ENCODE measurements at places on chromosomes 6 and 20.

GRCh38 chr20:46549188-46549972, 1.1 kb downstream of the OCSTAMP start:
- H3K4me1 ChIP-seq, result peaks cover 38% of the 10 kb centered on the region
- H3K27me3 ChIP-seq, result no peaks in the 10 kb centered on the region
- no peak overlapping the region for H3K27ac ChIP-seq

DNA sequence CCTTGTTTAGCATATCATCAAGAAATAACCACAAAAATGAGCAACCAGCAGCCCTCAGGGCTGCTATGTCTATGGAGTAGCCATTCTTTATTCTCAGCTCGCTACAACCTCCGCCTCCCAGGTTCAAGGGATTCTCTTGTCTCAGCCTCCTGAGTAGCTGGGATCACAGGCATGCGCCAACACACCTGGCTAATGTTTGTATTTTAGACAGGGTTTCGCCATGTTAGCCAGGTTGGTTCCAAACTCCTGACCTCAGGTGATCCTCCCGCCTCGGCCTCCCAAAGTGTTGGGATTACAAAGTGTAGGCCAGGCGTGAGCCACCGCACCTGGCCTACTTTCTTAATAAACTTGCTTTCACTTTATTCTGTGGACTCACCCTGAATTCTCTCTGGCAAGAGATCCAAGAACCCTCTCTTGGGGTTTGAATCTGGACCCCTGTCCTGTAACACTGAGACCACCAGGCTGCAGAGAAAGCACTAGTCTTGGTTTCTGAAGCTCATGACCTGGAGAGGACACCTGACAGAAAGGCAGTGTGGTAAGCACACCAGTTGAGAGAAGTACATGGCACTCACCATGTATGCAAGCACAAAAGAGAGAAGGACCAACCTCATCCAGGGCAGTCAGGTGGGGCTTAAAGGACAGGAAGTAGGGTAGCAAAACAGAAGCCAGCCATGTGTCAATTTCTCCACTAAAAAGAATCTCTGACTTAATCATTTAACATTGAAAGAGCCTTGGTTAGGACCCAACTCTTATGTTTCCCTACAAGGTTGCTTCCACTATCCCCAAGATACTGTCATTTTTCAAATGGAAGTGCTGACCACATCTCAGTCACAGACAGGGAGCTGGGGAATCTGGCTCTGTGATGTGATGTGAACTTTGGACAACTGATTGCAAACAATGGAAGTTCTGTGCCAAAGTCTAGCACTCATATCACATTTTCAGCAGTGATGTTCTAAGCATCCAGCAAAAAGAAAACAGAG, 97.4 kb upstream of the DST start:
- H3K36me3 ChIP-seq, result no peaks in the 10 kb centered on the region
- H3K4me1 ChIP-seq, result no peaks in the 10 kb centered on the region
- H3K27ac ChIP-seq, result no peak overlapping the region

DNA sequence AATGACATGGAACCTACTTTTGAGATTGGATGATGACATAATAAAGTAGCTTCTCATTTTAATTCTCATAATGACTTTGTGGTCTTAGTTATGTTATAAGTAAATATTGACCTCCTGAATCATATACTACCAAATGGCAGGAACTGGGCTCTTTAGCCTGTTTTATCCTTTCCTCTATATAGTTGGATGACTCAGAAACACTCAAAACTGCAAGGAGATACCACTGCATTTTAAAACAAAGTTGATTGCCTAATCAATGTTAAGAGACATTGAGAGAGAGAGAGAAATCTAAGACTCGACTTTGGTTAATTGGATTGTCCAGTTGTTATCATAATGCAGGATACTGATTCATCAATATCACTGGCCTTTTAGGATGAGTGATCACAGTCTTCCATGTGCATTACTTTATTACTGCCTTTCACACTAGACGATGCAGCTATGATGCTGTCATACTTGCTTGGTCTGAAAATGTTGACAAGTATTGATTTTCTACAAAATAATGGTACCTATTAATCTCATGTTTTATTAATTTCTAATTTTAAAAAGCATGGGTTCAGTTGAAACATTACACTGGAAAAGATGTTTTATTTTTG, 320.0 kb downstream of the NKAIN2 start:
- no peak overlapping the region for H3K27ac ChIP-seq
- H3K27me3 ChIP-seq, result no peaks in the 10 kb centered on the region
- DNase-seq, result no peak
- H3K36me3 ChIP-seq, result no peaks in the 10 kb centered on the region

DNA sequence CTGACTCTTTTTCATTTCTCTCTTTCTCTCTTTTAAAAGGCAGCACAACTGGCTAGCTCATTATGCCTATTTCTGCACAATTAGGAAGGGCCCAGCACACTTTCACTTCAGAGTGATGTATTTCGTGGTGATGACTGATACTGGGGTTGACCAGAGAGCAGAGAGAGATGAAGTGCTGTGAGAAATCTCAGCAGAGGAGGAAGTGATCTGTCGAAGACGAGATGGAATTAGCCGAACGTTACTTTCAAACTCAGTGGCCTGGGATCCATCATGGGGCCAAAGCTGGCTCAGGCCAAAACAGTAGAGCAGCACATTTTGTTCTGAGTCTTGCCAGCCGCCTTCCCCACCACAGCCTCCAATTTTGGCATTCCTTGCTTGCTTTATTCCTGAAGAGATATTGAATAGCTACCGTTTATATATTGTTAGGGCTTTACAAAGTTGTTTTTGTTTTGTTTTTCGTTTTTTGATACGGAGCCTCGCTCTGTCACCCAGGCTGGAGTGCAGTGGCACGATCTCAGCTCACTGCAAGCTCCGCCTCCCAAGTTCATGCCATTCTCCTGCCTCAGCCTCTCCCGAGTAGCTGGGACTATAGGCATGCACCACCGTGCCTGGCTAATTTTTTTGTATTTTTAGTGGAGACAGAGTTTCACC, 213.2 kb upstream of the ECI2 start:
- H3K27me3 ChIP-seq, result peaks cover 2% of the 10 kb centered on the region
- H3K36me3 ChIP-seq, result no peaks in the 10 kb centered on the region
- DNase-seq, result no peak
- H3K4me3 ChIP-seq, result no peak overlapping the region
- no peak overlapping the region for H3K27ac ChIP-seq

GRCh38 chr6:46933751-46934150, 12.0 kb upstream of the ADGRF5 start:
- H3K4me3 ChIP-seq, result no peak overlapping the region
- no peak overlapping the region for H3K27ac ChIP-seq
- no peak for DNase-seq

DNA sequence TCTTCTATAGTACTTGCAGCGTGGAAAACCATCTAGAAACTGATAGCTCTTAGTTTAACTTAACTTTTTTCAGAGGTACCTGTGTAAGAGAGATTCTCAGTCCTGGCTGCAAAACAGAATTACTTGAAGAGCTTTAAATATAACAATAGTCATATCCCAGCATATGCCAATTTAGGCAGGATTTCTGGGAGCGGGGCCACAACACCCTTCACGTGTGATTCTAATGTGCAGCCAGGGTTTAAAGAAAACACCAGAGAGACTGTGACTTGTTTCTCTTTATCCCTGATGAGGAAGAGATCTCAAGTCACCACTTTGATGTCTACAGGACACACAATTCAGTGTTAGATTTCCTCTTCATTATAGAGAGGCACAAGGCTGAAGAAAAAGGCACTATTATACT, 103.7 kb downstream of the PDSS2 start:
- DNase-seq, result no peak
- H3K27ac ChIP-seq, result no peak overlapping the region
- H3K36me3 ChIP-seq, result peaks cover 2% of the 10 kb centered on the region
- no peaks in the 10 kb centered on the region for H3K4me1 ChIP-seq
- H3K27me3 ChIP-seq, result no peaks in the 10 kb centered on the region

- H3K36me3 ChIP-seq, result peaks cover 54% of the 10 kb centered on the region
- DNase-seq, result no peak
- no peaks in the 10 kb centered on the region for H3K27me3 ChIP-seq
- no peaks in the 10 kb centered on the region for H3K4me1 ChIP-seq
- H3K27ac ChIP-seq, result peak overlapping the region; percentile 13
These were observed 27.8 kb downstream of the CMTR1 start for GRCh38 chr6:37460805-37461204.

GRCh38 chr6:90458353-90459224, 128.3 kb downstream of the MAP3K7 start:
- H3K27ac ChIP-seq, result peak overlapping the region; percentile 94
- H3K36me3 ChIP-seq, result no peaks in the 10 kb centered on the region

- no peaks in the 10 kb centered on the region for H3K4me1 ChIP-seq
- H3K4me3 ChIP-seq, result no peak overlapping the region
- H3K27ac ChIP-seq, result no peak overlapping the region
- peaks cover 2% of the 10 kb centered on the region for H3K27me3 ChIP-seq
- no peaks in the 10 kb centered on the region for H3K36me3 ChIP-seq
These were observed 25.8 kb downstream of the EPB41L1 start for GRCh38 chr20:36180323-36180722.

- peaks cover 16% of the 10 kb centered on the region for H3K4me1 ChIP-seq
- peaks cover 48% of the 10 kb centered on the region for H3K36me3 ChIP-seq
- H3K27me3 ChIP-seq, result no peaks in the 10 kb centered on the region
These were observed 18.9 kb downstream of the WRNIP1 start for GRCh38 chr6:2784061-2784460.

DNA sequence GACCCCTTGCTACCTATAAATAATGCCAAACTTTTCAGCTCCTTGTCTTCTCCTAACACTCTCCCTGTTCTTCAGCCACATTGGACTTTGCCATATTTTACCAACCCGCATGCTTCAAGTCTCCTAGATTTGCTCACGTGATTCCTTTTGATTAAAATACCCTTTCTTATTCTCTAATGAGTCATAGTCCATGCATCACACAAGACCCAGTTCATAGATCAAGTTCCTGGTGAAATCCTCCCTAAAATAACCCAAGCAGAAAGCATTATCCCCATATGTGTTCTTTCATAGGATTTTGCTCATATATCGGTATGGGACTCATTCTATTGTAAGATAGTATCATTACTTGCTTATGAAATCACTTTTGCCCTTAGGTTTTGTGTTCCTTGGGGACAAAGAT, 108.9 kb upstream of the STXBP5 start:
- no peaks in the 10 kb centered on the region for H3K4me1 ChIP-seq
- H3K4me3 ChIP-seq, result no peak overlapping the region
- H3K36me3 ChIP-seq, result no peaks in the 10 kb centered on the region
- DNase-seq, result no peak
- H3K27me3 ChIP-seq, result peaks cover 1% of the 10 kb centered on the region

DNA sequence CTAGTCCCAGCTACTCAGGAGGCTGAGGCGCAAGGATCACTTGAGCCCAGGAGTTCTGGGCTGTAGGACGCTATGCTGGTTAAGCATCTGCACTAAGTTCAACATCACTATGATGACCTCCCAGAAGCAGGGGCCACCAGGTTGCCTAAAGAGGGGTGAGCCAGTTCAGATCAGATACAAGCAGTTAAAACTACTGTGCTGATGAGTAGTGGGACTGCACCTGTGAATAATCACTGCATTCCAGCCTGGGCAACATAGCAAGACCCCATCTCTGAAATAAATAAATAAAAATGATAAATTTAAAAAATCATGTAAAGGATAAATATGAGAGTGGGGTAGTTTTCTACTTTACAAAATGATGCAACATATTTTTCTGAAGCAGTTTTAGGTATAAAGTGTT, 106.5 kb downstream of the TMEM170B start:
- H3K27me3 ChIP-seq, result peaks cover 1% of the 10 kb centered on the region
- H3K4me1 ChIP-seq, result no peaks in the 10 kb centered on the region
- no peak overlapping the region for H3K4me3 ChIP-seq
- no peak for DNase-seq
- H3K36me3 ChIP-seq, result no peaks in the 10 kb centered on the region
- no peak overlapping the region for H3K27ac ChIP-seq

- no peak for DNase-seq
- no peaks in the 10 kb centered on the region for H3K27me3 ChIP-seq
- H3K27ac ChIP-seq, result no peak overlapping the region
- peaks cover 30% of the 10 kb centered on the region for H3K36me3 ChIP-seq
- no peak overlapping the region for H3K4me3 ChIP-seq
These were observed 6.3 kb downstream of the ZMYND8 start for GRCh38 chr20:47350181-47350550.

DNA sequence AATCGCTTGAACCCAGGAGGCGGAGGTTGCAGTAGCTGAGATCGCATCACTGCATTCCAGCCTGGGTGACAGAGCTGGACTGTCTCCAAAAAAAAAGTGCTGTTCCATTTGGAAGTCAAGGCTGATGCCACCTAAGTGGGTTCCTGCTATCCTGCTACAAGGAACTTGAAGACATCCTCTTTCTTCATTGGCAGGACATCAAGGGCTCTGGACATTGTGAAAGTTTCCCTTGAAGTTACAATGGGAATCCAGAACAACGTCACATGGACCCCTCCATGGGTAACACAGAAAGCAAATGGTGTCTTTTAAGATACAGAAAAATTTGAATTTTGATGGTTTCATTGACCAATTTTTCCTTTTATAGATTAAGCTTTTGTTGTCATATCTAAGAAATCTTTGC, 15.5 kb upstream of the ITCH start:
- DNase-seq, result no peak
- H3K27ac ChIP-seq, result no peak overlapping the region
- peaks cover 7% of the 10 kb centered on the region for H3K4me1 ChIP-seq
- H3K4me3 ChIP-seq, result no peak overlapping the region
- no peaks in the 10 kb centered on the region for H3K27me3 ChIP-seq
- H3K36me3 ChIP-seq, result no peaks in the 10 kb centered on the region

GRCh38 chr20:59604741-59605600, 631 bp downstream of the PHACTR3 start:
- no peaks in the 10 kb centered on the region for H3K4me1 ChIP-seq
- no peak for DNase-seq
- H3K27me3 ChIP-seq, result peaks cover 59% of the 10 kb centered on the region
- H3K4me3 ChIP-seq, result no peak overlapping the region

DNA sequence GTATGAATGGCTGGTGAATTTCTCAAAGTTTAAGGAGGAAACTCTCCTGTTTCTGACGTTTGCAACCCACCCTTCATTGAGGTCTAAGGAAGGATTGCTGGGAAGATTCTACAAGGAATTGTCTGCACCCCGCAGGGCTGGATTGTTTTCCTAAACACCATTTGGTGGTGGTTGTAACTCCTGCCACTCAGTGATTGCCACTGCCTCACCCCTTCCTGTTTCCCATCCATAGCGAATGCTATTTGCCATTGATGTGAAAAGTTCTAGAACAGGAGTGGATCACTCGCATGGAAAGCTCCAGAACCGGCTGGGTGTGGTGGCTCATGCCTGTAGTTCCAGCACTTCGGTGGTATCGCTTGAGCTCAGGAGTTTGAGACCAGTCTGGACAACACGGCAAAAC, 8.7 kb upstream of the DSP start:
- H3K4me1 ChIP-seq, result no peaks in the 10 kb centered on the region
- no peaks in the 10 kb centered on the region for H3K36me3 ChIP-seq
- no peak for DNase-seq
- H3K27me3 ChIP-seq, result peaks cover 38% of the 10 kb centered on the region
- H3K4me3 ChIP-seq, result no peak overlapping the region

- DNase-seq, result no peak
- H3K4me1 ChIP-seq, result peaks cover 6% of the 10 kb centered on the region
- H3K27me3 ChIP-seq, result no peaks in the 10 kb centered on the region
- H3K36me3 ChIP-seq, result no peaks in the 10 kb centered on the region
- no peak overlapping the region for H3K4me3 ChIP-seq
These were observed 456.2 kb downstream of the CD83 start for GRCh38 chr6:14573703-14574290.

GRCh38 chr6:166269301-166270039, 38.7 kb downstream of the PRR18 start:
- peaks cover 2% of the 10 kb centered on the region for H3K27me3 ChIP-seq
- peak overlapping the region; percentile 26 for H3K27ac ChIP-seq
- DNase-seq, result no peak
- no peaks in the 10 kb centered on the region for H3K36me3 ChIP-seq
- H3K4me3 ChIP-seq, result no peak overlapping the region

- no peak for DNase-seq
- no peaks in the 10 kb centered on the region for H3K27me3 ChIP-seq
- H3K36me3 ChIP-seq, result peaks cover 20% of the 10 kb centered on the region
These were observed 97.9 kb downstream of the L3MBTL3 start for GRCh38 chr6:130116273-130116672.

All from activated naive CD8-positive, alpha-beta T cell treated with anti-CD3 and anti-CD28 coated beads, Interleukin-2, amount 50 U/mL, for 24 hours (primary cell).